ENCODE measurements at places on chromosomes 5 and 9.
A peak's percentile ranks its signal among the peaks of the same experiment; 100 is the strongest.

GRCh38 chr9:131001021-131001420 is 8.0 kb upstream of the LAMC3 start:
- no peak for DNase-seq

- no peak for DNase-seq
Measured at GRCh38 chr5:89178541-89178940, 295.6 kb upstream of the MEF2C start.

DNA sequence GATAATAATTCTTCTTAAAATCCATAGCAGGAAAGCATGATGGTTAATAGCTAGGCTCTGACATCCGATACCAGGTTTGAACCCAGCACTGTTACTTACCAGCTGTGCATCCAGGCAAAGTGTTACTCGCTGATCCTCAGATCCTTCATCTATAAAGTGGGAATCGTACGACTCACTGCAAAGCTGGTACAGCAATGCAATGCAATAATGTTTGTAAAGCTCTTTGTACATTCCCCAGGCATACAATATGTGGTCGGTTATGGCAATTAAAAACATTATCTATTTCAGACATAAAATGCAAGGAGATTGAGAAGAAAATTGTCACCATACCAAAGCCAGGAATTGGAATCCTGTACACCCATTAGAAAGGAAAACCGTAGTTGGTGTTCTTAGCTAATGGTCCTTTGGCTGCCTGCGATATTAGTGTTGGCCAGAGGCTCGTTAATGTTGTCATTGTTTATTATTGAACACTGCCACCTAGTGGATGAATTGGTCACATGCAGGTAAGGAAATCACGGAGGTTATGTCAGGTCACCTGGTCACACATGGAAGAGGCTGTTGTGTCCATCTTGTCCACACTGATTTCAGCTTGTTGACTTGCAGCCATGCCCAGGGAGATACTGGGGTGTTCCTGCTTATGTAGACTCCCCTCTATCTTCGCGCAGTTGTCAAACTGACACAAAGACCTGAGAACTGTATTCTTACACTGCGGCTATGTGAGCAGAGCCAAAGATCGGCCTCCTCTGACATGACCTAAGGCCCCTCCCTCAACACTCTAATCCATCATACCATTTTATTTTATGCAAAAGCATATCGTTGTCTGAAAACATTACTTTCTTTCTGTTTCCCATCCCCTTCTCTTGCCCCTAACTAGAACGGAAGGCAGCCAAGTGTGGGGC is 87.5 kb upstream of the PPP2R2B start:
- peak; percentile 54 for DNase-seq

DNA sequence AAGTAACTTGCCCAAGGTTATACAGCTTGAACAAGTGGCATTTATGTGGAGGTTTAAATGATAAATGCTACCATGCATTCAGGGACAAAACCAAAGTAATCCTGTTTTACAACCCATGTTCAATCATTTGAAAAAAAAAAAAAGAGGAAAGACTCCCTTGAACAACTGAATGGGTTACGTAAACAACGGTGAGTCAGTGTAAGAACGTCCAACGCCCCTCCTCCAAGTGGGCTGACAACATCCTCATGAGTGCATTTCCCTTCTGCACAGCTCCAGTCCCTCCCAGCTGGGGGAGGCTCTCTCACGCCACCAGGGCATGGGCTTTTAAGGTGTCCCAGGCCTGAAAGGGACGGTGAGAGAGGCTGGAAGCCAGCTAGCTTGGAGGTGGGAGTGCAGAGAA is 90.0 kb downstream of the PRRT1B start:
- no peak for DNase-seq

- DNase-seq: no peak
Measured at GRCh38 chr5:74173665-74174064, 466.9 kb downstream of the ENC1 start.

GRCh38 chr5:140169410-140169809 is 5.6 kb upstream of the CYSTM1 start:
- no peak for DNase-seq

GRCh38 chr9:125999504-125999881 is 252.3 kb downstream of the PBX3 start:
- no peak for DNase-seq

DNA sequence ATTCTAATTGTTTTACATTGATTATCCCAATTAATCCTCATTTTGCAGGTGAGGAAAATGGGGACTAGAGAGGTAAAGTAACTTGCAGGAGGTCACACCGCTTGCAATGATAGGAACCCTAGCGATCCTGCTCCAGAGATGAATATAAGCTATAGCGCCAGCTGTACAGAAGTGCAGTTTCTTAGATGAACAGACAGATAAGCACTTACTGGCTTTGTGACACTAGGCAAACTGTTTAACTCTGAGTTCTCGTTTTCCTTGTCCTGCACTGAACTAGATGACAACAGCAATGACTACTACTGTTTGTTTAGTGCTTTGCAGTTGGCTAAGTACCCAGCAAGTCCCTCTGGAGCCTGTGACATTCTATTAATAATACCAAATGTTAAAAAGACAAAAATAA is 11.1 kb downstream of the LHX6 start:
- DNase-seq: no peak

DNA sequence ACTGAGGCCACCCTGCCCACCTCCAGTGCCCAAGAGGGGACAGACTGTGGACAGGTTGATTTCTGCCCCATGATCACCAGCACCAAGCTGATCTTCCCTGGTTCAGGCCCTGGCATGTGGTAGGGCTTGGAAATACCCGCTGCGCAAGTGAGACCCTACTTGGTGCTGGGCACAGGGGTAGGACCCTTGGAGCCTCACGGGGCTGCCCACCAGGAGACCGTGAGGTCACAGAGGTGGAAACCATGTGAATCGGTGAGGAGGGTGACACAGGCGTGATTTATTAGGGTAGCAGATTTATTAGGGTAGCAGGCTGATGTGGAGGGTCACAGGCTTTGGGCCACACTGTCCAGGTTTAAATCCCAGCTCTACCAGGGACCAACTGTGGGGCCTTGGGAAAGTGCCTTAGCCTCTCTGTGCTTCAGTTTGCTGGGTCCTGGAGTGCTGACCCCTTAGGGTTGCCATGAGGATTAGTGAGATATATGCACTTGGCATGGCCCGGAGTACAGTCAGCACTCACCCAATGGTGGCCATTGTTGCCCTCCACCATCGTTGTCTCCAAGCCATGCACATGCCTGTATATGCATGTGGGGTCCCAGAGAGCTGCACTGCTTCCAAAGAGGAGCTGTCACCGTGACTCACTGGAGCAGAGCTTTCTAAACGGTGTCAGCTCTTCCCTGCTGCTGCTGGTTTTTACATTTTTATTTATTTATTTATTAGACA is 20.9 kb upstream of the DUSP1 start:
- DNase-seq: no peak
